ENCODE measurements at places on chromosomes 12 and 14. TPM values are rescaled to one million over a fixed set of nuclear protein-coding genes. Genes with fewer than 3 reads are reported as not detected.

- H3K4me1 ChIP-seq = no peaks in the 10 kb centered on the region
- no peak overlapping the region for H3K27ac ChIP-seq
- no peak overlapping the region for H3K4me3 ChIP-seq
- no peaks in the 10 kb centered on the region for H3K27me3 ChIP-seq
- H3K36me3 ChIP-seq = no peaks in the 10 kb centered on the region
Measured at GRCh38 chr12:101931498-101932326, 54.3 kb downstream of the DRAM1 start.

KRT86 gene
- not detected for total RNA-seq

DNA sequence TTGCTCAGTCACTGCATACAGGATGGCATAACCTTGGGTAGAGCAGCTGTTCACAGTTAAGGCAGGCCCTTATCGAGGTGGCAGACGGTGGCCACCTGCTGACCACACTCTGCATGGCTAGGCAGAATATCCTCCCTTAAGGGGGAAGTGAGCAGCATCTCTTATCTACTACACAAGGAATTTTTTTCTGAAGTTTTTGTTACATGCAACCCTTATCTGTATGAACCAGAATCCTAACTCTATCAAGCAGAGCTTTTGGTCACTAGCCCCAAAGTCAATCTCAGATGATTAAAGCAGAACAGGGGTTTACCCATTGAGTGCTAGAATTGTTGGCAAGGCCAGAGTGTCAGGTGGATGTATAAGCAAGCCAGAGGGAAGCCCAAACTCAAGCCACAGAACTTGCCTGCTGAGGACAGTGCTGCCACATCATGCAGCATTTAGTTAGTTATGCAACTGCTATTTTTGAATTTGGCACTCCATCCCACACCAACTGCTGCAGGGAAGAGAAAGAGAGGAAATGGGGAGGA, 192.8 kb downstream of the TBX5 start:
- no peaks in the 10 kb centered on the region for H3K4me1 ChIP-seq
- peak overlapping the region; percentile 50 for H3K27ac ChIP-seq
- no peaks in the 10 kb centered on the region for H3K36me3 ChIP-seq
- no peaks in the 10 kb centered on the region for H3K27me3 ChIP-seq

KLHL33 gene
- 0.29 TPM for total RNA-seq

- H3K36me3 ChIP-seq = no peaks in the 10 kb centered on the region
- no peak overlapping the region for H3K27ac ChIP-seq
- no peak overlapping the region for H3K4me3 ChIP-seq
- H3K4me1 ChIP-seq = no peaks in the 10 kb centered on the region
- H3K27me3 ChIP-seq = no peaks in the 10 kb centered on the region
Measured at GRCh38 chr14:35571598-35571997, 37.6 kb downstream of the INSM2 start.

Data from heart left ventricle (tissue), 16 donors.